ENCODE measurements at places on chromosomes 7 and 10.

DNA sequence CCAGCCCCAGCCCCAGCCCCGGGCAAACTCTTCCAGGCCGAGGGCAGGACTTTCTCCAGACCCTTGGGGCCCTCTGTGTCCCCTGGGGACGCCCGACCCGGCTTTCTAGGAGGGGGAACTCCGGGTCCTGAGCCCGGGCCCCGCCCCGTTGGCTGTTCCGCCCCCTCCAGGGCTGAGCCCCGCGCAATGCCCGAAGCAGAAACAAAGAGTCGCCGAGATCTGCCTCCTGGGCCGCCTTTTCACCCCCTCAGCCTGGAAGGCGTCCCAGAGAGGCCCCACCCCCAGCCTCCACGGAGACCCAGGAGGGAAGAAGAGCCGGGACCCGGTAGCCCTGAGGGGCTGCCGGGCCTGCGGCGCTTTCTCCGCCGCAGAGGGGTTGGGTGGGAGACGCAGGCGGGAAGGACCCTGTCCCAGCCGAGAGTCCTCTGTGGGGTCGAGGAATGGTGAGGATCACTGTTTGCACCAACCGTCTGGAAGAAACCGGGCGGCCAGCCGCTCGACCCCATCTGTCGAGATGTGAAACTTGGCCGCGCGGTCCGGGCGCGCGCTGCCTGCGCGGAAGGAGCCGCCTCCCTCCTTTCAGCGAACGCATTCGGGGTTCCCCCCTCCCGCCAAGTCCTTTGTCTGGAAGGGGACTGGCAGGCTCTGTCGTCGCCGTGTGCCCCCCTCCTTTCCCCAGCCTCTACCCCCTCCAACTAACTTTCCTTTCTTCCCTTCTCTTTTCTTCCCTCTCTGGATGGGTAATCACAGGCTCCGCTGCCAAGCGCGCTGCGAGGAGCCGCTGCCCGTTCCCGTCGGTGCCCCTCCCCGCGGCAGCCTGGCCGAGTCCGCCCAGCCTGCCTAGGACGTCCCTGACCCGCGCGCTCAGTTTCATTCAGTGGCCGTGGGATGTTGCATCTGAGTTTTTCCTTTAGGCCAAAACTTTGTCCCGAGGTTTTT is 10.2 kb downstream of the EN2 start:
- no peak for DNase-seq

DNA sequence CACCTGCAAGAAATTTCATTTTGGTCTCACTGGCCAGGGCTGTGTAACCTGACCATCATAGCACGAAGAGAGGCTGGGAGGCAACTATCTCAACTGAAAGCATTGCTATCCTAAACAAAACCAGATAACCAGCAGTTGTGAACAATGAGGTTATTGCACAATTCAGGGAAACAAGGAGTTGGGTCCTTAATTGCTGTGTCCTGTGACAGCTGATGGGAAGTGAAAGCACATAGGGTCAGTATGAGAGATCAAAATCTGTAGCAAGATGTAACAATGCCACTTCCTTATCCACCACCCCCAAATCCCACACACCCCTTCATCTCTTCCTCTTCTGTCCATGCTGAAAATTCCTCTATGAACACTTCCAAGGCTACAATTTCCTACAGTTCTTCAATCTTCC is 80.2 kb downstream of the HTR7 start:
- DNase-seq: no peak

DNA sequence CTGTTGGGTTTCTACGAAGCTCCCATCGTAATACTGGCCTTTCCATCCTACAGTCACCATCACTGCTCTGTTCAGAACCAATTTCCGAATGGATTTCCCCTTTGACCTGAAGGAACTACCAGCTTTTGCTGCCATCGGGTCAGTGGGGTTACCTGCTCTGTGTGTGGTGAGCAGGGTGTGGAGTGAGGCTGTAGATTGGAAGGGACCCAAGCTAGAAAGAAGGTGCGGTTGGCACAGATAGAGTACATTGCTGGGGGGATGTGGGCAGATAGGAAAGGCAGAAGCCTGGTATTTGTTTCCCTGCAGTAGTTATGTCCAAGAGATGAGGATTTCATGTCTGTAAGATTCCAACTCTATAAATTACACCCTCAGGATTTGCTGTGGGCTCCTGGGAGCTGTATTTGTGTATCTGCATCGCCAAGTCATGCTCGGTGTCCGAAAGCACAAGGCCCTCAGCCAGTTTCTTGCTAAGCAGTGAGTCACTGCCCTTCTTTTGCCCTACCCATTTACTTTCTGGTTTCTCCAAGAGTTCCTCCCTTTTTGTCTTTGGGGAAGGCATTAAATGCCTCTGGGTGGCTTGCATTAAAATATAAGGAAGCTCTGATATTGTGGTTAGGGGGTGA is 15.4 kb downstream of the CLCN1 start:
- no peak for DNase-seq

DNA sequence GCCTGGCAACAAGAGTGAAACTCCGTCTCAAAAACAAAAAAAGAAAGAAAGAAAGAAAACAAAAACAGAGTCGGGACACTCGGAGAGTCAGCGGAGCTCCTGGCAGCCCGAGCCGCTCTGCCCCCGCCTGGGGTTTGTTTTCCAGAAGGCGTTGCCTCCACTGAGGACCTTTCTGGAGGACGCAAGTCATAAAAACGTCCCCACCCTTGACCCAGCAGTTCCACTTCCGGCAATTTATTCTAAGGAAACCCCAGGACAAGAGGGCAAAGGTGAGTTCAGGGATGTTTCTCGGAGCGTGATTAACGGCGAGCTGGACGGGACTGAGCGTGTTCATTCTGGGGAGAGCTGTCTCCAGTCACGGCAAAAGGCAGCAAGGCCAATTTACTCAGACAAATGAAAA is 27.0 kb upstream of the SUN1 start:
- no peak for DNase-seq

- no peak for DNase-seq
These were observed 171.4 kb downstream of the ST7 start for GRCh38 chr7:117124591-117125220.

GRCh38 chr10:110613341-110613995 is 30.7 kb upstream of the RBM20 start:
- no peak for DNase-seq

- DNase-seq: peak; percentile 48
These were observed 69.0 kb downstream of the CREM start for GRCh38 chr10:35195361-35196306.

DNA sequence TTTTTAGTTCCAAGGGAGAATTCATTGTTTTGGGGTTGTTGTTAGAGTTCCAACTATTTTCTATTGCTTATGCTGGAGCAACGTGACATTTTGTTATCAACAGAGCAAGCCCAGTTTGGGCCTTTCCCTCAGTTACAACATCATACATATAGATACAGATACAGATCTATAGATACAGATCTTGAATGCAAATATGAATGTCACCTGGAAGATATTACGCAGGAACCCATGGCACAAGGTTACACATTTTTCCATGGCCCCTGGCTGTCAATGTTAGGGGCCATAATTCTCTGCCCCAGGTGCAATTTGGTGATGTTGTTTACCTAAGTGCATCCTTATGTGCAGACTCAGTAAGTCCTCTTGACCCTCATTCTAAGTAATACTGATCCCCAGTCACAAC is 3.6 kb upstream of the PODXL start:
- DNase-seq: no peak

GRCh38 chr7:2544541-2545188 is 10.7 kb downstream of the BRAT1 start:
- no peak for DNase-seq

GRCh38 chr7:8260871-8261694 is 884 bp downstream of the ICA1 start:
- peak; percentile 65 for DNase-seq

DNA sequence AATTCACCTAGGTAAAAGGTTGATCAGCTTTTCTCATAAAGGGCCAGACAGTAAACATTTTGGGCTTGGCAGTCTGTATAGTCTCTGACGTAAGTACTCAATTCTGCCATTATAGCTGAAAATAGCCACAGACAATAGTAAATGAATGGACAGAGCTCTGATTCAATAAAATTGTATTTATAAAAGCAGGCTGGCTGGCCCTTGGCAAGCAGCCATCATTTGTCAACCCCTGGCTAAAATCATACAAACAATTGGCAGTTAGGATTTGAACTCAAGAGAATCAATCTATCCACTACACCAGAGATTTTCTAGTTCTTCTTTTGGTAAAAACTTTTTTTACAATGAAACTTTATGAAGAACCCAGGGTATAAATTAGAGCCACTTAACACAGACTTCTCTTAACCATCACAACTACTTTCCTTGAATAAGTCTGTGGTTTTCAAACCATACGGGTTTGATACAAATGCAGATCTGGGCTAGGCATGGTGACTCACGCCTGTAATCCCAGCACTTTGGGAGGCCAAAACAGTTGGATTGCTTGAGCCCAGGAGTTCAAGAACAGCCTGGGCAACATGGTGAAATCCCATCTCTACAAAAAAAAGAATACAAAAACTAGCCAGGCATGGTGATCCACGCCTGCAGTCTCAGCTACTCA is 124.5 kb downstream of the SLC16A9 start:
- DNase-seq: peak; percentile 29

DNA sequence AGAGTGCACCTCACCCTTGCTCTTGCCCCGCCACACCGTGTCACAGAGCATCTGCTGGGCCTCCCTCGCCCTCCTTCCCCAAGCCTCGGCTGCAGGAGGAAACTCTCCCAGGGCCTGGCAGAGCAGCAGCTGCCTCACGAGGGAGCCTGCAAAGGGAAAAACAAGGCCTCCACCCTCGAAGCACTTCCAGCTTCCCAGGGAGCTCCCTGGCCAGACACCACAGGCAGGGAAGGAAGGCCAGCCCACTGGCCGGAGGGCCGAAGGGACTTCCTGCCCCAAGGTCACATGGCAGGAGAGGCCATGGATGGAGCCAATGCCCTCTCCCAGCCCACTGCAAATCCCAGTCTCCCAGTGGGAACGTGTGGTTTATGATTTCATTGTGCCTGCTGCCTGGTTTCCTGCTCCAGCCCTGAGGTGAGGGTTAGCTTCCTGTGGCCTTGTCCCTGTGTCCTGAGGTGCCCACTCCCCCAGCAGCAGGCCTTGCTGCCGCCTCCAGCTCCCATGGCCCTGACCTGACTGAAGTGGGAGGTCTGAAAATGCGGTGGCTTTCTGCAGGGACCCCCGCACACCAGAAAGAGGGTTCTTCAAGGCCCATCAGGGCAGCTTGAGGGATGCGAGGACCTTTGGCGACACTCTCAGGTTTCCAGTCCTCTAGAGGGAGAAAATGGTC is 100.5 kb upstream of the PPIF start:
- peak; percentile 67 for DNase-seq

DNA sequence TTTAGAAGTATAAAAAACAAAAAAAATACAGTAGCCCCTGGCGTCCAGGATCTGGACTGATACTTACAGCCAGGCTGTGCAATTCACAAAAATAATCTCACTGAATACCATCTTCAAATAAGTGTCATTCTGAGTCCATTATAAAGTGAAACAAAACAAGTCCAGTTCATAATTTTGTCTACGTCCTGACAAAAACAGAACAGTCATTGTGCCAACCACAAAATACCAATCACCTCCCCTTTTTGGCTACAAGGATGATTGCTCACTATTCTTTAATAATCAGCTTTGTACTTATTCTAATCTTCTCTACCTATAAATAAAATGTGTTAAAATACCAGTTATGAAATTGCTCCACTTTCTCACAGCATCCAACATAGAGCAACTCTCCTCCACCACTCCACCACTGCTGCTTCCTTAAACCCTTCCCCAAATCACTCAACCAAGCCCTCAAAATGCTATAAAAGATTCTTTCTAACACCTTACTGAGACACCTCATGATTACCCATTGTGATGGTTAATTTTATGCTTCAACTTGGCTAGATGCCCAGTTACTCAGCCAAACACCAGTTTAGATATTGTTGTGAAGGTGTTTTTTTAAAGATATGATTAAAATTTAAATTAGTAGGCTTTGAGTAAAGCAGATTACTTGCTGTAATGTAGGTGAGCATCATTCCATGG is 479.8 kb upstream of the SEMA3A start:
- DNase-seq: no peak

DNA sequence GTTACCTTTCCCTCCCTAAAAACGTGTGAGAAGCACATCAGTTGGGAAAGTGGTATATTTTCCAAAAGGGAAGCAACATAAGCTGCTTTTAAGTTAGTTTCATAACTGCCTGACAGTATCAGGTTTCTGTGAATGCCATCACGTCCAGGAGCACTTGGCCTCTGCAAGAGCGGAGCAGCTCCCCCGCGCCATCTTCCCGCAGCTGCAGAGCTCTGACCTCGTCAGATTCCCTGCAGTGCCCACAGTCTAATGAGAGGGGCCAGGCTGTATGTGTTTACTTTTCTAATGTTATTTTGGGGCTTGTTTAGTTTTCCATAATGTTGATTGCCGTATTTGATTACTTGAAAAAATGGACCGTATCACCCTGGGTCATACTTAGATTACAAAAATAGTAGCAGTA is 74.2 kb downstream of the MGMT start:
- no peak for DNase-seq

DNA sequence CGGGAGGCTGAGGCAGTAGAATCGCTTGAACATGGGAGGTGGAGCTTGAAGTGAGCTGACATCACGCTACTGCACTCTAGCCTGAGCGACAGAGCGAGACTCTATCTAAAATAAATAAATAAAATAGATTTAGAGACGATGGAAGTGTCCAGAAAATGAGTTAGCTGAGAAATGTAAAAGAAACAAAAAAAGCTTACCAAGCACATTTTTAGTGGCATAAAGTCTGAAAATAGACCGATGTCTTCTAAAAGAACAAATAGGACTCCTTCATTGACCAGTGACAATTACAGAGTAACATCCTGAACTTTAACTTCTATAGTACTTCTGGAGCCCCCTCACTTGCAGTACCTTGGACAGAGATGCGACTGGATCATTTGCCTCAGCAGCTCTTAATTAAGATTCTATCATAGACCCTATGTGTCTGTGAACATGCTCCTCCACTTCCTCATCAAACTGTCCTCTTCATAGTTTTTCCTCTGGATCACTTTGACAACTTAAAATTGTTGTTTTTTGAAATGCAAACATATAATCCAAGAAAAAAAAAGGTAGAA is 25.2 kb upstream of the SRPK2 start:
- DNase-seq: no peak

- no peak for DNase-seq
These were observed 31.0 kb downstream of the AMZ1 start for GRCh38 chr7:2719007-2719406.

DNA sequence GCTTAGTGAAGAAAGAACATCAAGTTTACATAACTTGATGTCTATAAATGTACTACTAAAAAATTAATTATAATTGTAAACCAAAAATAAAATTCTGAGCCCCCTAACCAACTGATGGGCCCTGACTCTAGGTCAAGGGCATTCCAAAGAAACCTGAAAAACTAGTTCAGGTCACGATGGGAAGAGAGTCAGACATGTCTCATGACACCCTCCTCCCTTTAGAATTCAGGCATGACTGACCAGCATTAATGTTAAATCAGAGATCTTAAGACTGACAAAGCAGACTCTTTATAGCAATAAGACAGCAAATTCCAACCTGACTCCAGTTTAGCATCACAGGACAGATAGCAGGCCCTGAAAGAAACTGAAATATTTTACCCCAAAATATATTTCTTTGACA is 21.6 kb upstream of the OTUD1 start:
- no peak for DNase-seq

- no peak for DNase-seq
These were observed 125.6 kb upstream of the ZNF32 start for GRCh38 chr10:43774234-43774769.

- DNase-seq: peak; percentile 68
These were observed 44.8 kb downstream of the CAMK2B start for GRCh38 chr7:44280636-44280992.
